ENCODE measurements at places on chromosomes 3 and 15.

- DNase-seq, result no peak
Observed at GRCh38 chr15:41944313-41944940, 27.9 kb downstream of the EHD4 start.

GRCh38 chr15:63943829-63944680 lies 102.2 kb downstream of the DAPK2 start:
- no peak for DNase-seq

GRCh38 chr3:9088441-9089353 lies 125.4 kb upstream of the RAD18 start:
- no peak for DNase-seq

DNA sequence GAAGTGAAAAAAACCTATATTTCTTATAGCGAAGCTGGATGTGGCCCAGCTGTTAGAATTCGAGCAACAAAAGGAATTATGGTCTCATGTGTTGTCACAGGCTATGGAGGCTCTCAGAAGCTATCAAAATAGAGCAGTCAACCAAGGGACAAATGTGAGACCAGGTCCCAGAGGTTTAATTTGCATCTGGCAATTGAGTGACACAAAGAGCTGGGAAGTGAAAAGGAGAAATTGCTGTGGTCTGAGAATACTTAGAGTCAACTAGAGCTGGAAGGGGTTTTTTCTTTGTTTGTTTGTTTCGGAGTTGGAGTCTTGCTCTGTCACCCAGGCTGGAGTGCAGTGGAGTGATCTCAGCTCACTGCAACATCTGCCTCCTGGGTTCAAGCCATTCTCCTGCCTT lies 61.3 kb upstream of the SMAD3 start:
- DNase-seq, result no peak

GRCh38 chr3:97495896-97496295 lies 268.7 kb upstream of the ARL6 start:
- no peak for DNase-seq
